ENCODE measurements at places on chromosomes 7 and 10.

GRCh38 chr10:11305825-11306593 is 288.3 kb downstream of the CELF2 start:
- no peak for DNase-seq

- peak; percentile 76 for DNase-seq
Observed at GRCh38 chr10:99172128-99172738, 63.4 kb downstream of the HPSE2 start.

DNA sequence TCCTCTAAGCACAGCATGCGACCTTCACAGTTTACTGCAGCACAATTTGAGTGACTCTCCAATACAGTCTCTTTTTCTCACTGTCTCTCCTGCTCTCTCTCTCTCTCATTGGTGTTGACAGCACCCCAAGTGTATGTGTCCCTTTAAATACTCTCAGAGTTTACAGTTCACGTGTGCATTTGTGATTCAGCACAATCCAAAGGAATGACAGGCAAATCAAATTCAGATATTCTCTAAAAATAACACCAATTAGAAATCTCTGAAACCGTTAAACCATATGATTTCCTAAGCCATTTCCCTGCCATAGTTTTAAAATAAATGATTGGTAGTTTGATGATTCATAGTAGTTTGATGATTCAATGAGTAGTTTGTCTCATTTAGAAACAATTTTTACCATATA is 104.0 kb upstream of the GAD2 start:
- DNase-seq: no peak

DNA sequence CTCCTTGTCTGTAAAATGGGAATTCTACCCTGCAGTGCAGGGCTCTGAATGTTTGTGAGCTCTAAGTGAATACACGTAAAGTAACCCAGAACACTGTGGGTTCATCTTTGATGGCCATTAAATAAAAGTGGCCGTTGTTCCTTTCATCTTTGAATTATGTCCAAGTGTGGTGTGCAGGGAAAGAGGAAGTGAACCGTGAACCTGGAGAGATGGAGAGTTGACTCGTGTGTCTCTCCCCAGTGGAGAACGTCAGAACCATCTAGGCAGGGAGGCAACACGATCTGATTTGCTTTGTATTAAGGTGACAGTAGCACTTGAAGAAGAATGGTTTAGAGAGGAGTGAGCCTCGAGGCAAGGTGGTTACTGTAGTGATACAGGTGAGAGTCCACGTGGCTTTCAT is 93.5 kb upstream of the GJD4 start:
- DNase-seq: no peak

- peak; percentile 37 for DNase-seq
Observed at GRCh38 chr7:129741743-129742213, 130.3 kb downstream of the NRF1 start.

Measured in SK-MEL-5 (cell line).